CD4-positive, alpha-beta memory T cell (primary cell): ENCODE measurements at places on chromosomes 7 and 10.

- DNase-seq: no peak
These were observed 26.9 kb downstream of the TMEM120A start for GRCh38 chr7:75967487-75967997.

DNA sequence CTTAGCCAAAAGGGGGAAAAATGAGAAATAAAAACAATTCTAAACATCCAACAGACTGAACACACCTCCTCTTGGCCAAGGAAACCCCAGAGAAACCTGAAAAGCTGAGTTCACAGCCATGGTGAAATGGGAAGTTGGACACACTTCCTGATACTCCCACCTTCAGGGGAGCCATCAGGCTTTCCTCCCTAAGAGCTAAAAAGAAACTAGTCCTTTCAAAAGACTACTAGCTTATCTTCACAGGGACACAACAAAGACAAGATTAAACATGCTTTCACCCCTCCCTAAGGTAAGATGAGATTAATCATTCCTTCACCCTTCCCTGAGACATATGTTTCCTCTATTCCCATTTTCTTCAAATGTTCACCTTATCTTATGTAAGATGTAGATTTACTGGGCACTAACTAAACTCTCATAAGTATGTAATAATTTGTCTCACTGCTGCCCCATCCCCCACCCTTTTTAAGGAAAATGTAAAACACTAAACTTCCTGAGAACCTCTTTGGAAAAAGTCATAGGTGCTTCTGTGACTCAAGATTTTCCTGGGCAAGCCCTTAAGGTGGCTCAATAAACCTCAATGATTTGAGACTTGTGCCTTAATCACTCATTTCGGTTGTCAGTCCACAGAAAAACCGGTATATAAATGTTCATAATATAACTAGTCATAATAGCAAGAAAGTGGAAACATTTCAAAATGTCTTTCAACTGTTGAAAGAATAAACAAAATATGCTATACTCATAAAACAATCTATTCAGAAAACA lies 40.5 kb downstream of the HTR7 start:
- no peak for DNase-seq

DNA sequence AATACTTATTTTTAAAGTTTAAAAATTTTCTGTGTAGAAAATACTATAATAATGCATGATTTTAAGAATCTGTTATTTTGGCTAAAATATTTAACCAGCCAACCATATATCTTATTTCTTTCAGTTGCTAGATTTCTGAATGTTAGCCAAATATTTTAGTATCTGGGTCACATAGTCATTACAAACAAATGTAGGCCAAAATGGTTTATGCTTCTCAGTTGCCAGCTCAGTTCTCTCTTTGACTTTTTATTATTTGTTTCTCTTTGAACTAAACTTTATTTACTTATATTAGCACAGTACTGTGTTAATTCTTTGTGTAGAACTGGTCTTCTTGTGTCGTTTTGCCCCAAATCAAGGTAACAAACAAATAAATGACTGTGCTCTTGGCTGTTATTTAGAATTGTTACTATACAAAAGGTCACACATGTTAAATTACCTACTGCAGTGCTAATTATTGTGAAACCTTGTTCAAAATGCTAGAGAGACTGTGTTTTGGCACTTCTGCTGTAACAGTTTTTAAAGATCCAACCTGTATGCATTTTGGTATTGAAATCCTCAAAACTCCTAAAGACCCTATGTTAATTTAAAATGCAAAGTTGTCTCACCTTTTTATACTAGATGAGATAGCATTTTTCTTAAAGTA lies 39.8 kb downstream of the ZEB1 start:
- DNase-seq: no peak

- DNase-seq: no peak
These were observed 285.5 kb upstream of the TAC1 start for GRCh38 chr7:97446361-97446760.

GRCh38 chr7:81852701-81853100 lies 82.9 kb upstream of the HGF start:
- no peak for DNase-seq

DNA sequence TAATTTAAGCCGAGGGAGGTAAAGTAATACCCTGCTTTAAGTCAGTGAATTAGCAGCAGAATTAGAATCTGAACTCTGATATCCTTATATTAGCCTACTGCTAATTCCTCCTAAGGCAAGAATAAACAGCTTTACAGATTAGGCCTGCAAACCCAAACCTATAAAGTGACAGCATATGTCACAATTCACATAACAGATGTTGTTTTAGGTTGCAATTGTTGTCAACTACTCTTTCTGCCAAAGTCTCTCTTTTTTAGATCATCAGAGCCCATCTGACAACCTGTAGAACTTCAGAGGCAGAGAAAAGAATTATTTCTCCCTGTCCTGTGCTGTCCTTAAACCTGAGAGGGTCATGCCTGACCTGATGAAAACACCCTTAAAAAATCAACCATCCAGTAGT lies 167.2 kb downstream of the PRKG1 start:
- DNase-seq: no peak

DNA sequence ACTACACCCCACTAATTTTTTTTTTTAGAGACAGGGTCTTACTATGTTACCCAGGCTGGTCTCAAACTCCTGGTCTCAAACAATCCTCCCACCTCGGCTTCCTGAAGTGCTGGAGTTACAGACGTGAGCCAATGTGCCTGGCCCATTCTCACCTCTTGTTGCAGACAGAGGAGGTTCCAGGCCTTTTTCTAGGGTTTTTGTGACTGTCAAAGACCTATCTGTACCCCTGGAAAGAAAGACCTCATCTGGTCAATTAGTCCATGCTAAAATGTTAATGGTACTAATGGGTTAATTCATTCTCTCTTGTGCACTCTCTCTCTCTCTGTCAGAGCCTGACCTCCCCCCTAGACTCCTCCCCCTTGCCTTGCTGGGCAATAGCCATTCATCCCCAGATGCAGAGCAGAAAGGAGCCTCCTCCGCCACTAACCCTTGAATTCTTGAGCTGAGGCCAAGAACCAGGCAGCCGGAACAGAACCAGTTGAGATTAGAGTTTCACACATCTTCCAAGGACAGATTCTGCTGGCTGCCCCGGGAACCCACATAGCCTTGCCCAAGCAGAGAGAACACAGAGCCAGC lies 209.7 kb downstream of the SKIDA1 start:
- no peak for DNase-seq

GRCh38 chr10:3310016-3310784 lies 137.6 kb upstream of the PITRM1 start:
- no peak for DNase-seq
